Uterus (tissue), 4 donors: ENCODE measurements at places on chromosomes 6 and 20. TPM values are rescaled to one million over a fixed set of nuclear protein-coding genes. Genes with fewer than 3 reads are reported as not detected.

FAM83C gene
- total RNA-seq = not detected

DNA sequence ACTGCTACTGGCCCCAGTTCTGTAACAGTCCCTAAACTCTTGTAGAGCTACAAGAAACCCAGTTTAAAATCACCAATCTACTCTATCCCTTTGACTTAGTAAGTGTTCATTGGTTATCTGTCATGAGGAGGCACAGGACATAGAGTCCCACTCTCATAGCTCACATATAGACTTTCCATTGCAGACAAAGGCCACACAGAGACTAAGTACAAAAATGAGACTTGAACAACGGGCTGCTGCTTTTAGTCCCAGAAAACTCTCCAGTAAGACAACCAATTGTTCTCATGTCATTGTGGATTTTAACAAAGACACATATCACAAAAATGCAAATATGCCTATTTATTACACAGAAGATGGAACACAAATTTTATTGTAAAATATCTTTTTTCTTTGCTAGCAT is 197.4 kb downstream of the PTPRK start:
- DNase-seq = no peak

CCR6 gene
- total RNA-seq = not detected

DNA sequence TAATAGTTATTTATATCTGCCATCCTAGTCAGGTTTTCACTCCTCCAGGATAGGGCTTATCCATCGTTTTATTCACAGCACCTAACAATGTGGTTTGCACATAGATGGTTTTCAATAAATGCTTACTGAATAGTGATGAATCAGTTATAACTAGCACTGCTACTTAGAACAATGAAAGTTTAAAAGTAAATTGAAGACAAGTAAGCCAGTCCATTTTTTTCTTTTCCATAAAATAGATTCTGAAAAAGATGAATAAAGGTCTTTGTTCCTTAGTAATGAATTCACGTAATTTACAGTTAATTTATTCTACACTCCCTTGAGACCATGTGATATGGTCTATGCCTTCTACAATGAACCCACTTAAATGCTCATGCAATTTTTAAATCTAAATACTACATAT is 212.5 kb downstream of the RNGTT start:
- no peak for DNase-seq

DNA sequence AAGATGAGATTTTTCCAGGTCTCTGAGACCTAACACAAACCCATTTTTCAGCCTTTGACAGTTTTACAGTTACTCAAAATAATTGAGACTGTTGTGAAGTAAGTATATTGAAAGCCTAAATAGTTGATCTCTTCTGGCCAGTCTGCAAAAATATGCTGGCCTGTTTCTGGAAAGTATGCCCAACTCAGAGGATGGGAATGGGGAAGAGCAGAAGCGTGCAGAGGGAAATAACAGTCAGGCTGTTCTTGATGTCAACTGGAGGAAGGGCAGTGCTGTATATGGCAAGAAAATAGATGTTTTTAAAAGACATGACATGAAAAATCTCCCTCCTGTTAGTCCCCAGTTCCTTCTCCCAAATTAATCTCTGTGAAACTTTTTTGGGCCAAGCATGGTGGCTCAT is 3.8 kb downstream of the GID8 start:
- no peak for DNase-seq

DNA sequence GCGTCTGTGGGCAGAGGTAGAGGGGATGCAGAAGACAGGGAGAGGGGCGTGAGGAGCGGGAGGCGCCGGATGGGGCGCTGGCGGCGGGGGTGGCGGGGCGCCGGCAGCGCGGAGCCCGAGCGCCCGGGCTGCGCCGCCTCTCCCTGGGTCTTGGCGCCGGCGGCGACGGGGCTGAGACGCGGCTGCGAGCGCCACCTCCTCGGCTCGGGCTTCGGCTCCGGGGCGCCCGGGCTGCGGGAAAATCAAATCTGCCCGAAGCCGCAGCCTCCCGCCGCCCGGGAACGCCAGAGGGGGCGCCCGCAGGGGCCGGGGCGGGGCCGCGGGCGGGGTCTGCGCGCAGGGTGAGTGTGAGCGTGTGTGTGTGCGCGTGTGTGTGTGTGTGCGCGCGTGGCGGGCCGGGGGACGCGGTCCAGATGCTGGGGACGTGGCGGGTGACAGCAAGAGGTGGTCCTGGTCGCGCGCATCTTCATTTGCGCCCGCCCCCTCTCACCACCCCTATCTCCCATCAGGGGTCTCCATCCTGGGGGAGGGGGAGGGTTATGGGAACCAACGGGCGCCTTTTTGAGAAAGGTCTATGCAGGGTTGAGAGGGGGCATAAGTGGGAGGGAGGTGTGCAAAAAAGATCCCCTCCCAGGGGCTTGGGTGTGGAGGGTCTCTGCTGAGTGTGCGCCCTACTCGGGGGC is 646 bp upstream of the CPNE5 start:
- DNase-seq = peak; percentile 29

- no peak for DNase-seq
Observed at GRCh38 chr20:52191916-52192718, 538 bp upstream of the ZFP64 start.

- DNase-seq = no peak
Observed at GRCh38 chr6:138528137-138528536, 28.8 kb upstream of the NHSL1 start.

- DNase-seq = no peak
Observed at GRCh38 chr6:104134876-104135275, 724.8 kb downstream of the HACE1 start.

DNA sequence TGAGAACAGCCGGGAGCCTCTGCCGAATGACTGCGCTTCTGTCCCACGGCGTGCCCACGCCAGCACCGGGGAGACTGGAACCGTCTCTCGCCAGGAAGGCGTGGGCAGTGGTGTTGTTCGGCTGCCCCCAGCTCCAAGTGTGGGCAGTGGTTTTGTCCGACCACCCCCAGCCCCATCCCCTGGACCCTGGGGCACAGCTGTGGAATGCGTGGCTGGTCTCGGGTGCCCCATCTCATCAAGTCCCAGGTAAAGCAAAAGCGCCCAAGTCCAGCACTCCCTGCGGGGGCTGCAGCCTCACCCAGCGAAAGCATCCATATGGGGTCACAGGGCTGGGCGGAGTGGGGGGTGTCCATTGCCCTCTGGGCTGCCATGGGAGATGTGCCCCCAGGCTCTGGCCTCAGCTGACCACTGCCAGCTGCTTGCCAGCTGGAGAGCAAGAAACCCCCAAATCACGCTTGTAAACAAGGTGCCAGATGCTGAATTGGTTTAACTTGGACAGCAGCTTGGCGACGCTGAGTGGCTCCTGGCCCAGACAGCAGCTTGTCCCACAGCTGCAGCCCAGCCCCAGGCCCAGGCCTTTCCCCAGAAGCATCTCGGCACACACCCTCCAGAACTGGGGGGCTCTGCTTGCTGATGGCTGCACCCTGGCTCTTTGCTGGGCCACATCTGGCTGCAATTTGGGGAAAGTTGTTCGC is 4.5 kb downstream of the CABLES2 start:
- no peak for DNase-seq

GRCh38 chr6:21459641-21460040 is 133.9 kb upstream of the SOX4 start:
- DNase-seq = no peak

GRCh38 chr6:21228411-21228810 is 365.1 kb upstream of the SOX4 start:
- DNase-seq = no peak

- DNase-seq = no peak
Observed at GRCh38 chr6:92559003-92559402, 860.4 kb downstream of the EPHA7 start.

- DNase-seq = no peak
Observed at GRCh38 chr6:13710552-13711323, 897 bp downstream of the RANBP9 start.

GRCh38 chr20:40050596-40050995 is 638.4 kb downstream of the MAFB start:
- DNase-seq = no peak

- no peak for DNase-seq
Observed at GRCh38 chr20:24815196-24815815, 133.8 kb upstream of the CST7 start.

DNA sequence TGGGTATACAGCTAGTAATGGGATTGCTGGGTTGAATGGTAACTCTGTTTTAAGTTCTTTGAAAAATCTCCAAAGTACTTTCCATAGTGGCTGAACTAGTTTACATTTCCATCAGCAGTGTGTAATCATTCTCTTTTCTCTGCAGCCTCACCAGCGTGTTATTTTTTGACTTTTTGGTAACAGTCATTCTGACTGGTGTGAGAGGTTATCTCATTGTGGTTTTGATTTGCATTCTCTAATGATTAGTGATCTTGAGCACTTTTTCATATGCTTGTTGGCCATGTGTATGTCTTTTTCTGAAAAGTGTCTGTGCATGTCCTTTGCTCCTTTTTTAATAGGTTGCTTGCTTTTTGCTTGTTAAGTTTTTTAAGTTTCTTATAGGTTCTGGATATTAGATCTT is 194.2 kb upstream of the PHACTR1 start:
- DNase-seq = no peak

DNA sequence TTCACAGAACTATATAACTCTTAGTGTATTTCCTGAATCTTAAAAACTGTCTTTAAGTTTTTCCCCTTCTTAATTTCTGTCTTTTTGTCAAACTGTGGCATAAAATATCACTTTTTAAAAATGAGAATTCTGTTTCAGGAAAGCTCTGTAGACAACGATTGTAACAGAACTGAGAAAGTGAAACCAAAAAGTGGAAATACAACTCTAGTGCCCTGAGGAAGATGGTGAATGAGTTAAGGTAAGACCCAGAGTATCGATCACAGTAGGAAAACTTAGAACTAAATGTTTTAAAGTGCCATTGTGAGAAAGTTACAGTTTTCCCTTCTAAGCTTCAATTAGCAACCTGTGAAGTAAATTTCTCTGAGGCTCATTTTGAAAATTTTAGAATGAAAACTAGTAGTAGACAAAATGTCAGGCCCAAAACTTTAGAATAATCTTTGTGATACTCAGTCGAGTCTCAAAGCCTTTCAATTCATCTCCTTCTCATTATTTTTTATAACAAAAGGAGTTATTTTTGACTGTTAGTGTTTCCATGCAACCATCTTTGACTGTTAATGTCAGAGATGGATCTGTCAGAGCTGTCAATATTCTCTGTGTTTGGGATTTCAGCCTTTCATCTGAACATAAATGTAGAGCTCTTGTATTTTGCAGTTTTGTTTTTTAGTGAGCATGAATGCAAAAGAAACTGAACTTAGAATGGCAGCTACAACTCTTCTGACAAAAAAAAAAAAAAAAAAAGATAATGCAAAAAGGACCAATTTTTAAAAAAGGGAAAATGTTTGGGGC is 19.0 kb upstream of the TRDN start:
- no peak for DNase-seq

GRCh38 chr6:108947114-108947854 is 99.1 kb downstream of the ARMC2 start:
- no peak for DNase-seq

DNA sequence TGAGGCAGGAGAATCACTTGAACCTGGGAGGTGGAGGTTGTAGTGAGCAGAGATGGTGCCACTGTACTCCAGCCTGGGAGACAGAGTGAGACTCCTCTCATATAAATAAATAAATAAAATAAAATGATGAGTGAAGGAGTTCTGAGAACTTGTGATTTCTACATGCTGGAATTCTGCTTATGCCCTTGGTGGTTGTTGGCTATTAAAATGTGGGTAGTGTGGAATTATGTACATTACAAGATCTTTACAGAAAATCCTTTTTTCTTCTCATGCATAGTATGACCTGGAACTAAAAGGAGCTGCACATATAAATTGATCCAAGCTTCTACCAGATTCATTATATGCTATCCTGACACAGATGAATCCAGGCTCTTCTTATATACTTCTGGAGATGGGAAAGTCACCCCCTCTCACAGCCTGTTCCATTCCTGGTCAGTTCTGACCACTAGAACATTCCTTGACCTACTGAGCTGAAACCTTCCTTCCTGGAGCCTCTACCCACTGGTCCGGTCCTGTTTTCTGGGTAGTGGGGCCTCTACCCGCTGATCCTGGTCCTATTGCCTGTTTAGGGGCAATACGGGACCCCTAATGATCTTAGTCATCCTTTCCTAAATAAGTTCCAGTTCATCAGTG is 37.7 kb upstream of the TAF8 start:
- DNase-seq = no peak
